Hypothalamus (tissue), 51 donors: ENCODE measurements at places on chromosomes 3 and 15.

DNA sequence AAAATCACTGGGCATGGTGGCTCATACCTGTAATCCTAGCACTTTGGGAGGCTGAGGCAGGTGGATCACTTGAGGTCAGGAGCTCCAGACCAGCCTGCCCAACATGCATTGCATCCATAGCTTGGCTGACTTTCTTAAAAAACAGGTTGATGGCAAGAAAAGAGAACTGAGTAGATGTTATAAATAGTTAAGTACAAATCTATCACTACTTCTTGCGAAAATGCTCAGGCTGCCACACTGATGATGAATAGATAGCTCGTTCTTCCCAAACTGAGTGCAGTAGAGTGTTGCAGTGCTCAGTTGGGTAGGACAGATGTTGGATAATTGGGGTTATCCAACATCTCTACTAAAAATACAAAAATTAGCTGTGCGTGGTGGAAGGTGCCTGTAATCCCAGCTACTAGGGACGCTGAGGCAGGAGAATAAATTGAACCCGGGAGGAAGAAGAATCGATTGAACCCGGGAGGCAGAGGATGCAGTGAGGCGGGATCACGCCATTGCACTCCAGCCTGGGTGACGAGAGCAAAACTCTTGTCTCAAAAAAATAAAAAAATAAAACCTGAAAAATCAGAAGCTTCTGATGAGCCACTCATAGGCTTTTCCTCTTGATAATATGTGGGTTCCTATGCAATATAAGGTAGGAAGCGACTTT is 1.2 kb downstream of the BTLA start:
- DNase-seq = no peak

DNA sequence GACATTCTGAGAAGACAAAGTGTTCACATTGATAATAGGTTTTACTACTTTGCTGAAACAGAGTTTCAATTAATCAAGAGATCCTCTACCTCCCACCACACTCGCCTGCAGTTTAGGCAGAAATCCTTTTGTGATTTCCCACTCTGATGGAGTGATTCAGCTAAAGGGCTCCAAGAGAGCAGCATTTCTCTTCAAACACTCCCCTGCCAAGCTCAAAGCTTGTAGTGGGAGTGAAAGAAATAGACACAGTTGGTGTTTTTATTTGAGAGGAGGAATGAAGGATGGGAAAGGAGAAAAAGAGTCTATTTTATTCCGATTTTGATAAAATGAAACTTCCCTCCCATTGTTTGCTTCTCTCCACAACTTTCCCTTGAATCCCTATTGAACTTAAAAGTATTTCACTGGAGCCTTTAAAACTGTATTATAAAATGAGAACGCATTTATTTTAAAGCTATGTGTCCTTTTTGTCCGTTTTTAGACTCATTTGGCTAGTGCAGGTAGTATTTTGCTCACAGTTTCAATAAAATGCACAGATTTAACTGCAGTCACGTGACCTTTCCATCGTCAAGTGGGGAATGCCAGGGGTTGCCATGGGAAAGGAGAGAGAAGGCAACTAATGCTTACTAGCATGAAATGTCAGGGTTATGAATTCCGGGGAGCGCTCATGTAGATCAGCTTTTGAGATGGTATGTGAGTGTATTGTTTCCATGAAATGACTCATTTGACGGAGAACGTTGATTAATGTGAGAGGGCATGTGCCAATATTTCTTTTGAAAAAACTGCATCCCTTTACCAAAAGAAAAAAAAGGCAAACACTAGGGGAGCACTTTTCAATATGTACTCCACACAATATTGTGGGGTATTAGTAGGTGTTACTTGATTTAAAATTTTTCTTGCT is 7.7 kb upstream of the OSBPL11 start:
- no peak for DNase-seq

- no peak for DNase-seq
Observed at GRCh38 chr3:99199021-99199420, 297.5 kb upstream of the DCBLD2 start.

- DNase-seq = no peak
Observed at GRCh38 chr15:63969652-63970421, 76.4 kb downstream of the DAPK2 start.

DNA sequence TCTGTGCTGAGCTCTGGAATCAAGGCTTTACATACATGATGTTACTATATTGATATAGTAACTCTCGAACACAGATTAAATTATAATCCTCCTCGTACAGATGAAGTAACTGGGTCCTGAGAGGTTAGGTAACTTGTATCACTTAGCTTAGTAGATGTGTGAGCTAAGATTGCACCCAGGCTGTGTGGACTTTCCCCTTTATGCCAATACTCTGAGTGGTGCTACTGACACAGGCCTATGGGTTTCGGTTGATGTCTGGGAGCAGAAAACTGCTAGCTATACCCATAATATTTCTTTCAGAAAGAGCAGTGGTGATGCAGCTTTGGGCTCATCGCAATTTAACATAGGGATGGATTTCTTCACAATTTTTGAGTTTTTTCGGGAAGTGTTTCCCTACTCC is 259.7 kb downstream of the RBMS3 start:
- no peak for DNase-seq

- DNase-seq = no peak
Observed at GRCh38 chr15:81163961-81164800, 30.1 kb downstream of the CFAP161 start.

DNA sequence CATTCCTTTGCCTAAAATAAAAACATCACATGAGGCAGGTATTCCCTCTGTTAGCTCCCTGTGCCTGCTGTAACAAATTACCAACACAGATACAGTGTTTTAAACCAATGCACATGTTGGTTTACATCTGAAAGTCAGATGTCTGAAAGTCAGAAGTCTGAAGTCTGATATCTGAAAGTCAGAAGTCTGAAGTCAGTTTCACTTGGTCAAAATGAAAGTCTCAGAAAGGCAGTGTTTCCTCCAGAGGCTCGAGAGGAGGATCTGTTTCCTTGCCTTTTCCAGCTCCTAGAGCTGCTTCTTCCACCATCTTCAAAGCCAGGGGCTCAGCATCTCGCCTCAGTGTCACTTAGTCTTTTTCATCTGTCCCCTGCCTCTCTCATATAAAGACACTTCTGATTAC is 22.0 kb downstream of the SST start:
- no peak for DNase-seq

DNA sequence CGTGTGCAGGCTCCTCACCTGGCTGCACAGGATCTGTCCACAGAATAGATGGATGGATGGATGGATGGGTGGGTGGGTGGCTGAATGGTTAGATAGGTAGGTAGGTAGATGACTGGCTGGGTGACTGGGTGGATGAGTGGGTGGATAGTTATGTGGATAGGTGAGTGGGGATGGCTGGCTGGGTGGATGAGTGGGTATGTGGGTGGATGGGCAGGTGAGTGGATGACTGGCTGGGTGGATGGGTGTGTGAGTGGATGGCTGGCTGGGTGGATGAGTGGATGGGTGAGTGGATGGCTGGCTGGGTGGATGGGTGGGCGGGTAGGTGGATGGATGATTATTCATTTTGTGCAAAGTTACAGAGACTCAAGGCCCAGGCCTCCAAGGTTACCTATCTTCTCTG is 172.9 kb upstream of the CTDSPL start:
- DNase-seq = no peak

GRCh38 chr15:31278544-31279220 is 48.0 kb upstream of the KLF13 start:
- DNase-seq = no peak

GRCh38 chr15:65569728-65570127 is 39.5 kb downstream of the HACD3 start:
- DNase-seq = no peak

GRCh38 chr3:2731843-2732242 is 378.3 kb downstream of the IL5RA start:
- DNase-seq = no peak

GRCh38 chr3:17257269-17257668 is 372.5 kb downstream of the PLCL2 start:
- DNase-seq = no peak

DNA sequence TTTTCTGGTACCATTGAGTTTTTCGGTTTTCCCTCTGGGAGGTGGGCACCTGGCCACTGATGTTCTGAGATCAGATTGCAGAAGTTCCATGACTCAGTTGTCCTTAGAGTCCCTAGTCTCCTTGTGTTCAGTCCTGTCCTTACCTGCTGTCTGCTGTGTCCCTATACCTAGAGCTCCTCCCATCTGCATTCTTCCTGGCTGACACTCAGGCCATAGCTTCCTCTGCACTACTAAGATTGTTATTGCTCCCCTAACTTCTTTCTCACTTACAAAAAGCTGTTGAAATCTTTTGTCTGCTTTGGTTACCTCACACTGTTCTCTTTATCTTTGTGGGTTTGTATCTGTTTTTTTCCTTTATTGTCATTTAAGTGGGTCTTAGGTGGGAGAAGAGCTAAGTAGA is 13.2 kb downstream of the USP3 start:
- no peak for DNase-seq

DNA sequence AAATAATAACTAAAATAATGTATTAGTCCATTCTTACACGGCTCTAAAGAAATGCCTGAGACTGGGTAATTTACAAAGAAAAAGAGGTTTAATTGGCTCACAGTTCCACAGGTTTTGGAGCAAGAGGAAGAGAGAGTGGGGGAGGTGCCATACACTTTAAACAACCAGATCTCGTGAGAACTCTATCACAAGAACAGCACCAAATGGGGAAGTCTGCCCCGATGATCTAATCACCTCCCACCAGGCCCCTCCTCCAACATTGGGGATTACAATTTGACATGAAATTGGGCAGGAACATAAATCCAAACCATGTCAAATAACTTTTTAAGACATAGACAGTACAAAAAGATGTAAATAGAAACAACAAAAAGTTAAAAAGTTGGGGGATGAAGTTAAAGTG is 63.2 kb downstream of the ILDR1 start:
- DNase-seq = no peak
